ENCODE measurements at places on chromosomes 2 and 18.

DNA sequence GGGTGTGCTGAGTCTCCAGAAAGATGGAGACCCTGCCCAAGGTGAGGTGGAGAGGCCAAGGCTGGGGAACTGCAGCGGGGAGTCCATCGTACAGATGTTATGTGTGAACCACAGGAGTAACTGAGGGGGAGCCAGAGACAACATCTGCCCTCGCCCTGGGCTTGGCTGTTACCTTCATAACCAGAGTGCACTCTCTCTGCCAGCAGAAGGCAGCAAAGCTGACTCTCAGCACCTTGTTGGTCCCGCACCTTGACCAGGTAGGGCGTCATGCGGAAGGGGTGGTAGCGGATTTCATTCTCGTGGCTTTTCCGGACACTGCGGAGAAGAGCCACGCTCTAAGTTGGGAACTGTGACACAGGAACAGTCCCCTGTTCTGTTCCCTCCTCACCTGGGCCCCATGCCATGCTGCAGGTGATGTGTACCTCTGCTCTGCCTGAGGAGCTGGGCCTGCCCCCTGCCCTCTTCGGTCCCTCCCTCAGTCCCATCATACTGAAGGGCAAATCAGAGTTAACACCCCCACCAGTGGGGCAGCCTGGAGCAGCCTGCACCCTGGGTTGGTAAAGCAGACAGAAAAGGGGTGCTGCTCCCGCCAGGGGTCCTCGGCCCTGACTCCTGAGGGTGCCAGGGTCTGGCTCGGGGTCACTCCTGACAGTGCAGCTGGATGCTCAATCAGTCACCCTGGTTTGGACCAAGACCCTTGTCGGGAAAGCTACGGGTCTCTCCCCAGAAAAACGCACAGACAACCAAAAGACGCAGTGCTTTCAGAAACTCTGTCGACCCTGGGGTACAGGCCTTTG lies 20.3 kb downstream of the PER2 start:
- DNase-seq, result no peak

GRCh38 chr2:150619607-150620330 lies 132.3 kb upstream of the RND3 start:
- DNase-seq, result no peak

DNA sequence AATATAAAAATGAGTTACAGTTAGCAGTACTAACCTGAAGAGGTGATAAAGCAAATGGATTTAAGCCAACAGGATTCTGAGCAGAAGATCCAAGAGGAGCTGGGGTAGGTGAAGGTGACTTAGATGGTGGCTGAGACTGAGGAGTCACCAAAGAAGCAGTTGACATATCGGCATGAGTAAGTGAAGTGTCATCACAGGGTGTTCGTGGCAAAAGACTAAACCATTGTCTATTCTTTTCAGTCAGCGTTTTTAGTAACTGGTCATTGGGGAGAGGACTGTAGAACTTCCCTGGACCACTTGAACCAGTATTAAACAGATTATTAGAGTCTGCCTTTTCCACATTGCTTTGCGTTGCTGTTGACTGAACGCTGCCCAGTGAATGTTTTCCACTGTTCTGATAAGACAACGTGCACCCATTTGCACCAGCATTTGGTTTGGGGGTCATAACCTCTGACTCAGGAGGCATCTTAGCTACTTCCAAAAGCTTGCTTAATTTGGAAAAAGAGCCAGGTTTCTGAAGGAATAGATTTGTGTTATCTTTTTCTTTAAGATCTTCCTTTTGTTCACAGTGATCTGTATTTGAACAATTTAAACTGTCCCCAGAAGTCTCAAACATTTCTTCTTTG lies 63.3 kb upstream of the WDSUB1 start:
- no peak for DNase-seq

- DNase-seq, result no peak
These were observed 16.1 kb downstream of the KCNE4 start for GRCh38 chr2:223068071-223068470.

- DNase-seq, result no peak
These were observed 55.0 kb downstream of the KLF7 start for GRCh38 chr2:207110715-207111114.

DNA sequence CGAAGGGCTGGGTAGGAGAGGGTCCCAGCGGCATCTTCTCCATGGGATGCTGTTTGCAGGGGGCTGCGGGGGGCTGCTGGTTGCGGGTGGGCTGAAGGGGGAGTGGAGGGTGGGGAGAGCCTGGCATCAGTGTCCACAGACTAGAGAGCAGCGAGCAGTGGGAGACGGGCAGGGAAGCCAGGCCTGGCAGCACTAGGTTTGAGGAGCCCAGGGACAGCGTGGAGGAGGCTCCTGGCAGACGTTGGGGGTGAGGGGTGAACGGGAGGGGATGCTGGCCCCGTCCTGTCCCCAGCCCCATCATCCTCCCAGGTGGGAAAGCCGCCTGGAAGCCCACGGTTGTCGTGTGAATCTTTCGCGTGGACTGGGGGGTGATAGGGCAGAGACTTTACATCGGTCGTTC lies 48.2 kb upstream of the TFCP2L1 start:
- DNase-seq, result no peak

DNA sequence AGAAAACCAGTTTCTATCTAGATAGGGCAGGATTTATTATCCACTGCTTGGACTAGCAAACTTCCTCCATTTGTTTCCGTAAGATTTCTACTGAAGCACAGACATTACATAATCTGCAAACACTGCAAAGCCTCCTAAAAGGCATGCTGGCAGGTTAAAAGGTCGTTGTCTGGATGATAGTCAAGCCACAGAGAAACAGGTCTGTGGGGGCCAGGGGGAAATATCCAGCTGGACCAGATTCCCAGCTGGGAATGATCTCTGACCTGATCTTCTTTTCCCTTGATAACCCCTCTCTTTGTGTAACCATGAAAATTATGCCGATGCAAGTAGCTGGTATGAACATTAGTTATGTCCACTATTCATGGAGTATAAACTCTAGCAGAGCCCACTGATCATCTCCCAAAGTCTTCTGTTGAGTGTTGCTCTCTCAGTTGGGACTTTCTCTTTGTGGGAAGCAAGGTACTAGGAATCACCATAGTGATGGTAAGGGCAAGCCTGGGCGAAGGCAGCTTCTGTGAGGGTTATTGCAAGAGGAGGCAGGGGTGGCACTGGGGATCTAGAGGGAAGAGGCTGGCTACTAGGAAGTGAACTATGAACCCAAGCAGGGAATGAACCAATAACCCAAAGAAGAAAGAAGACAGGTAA lies 61.3 kb downstream of the GDF7 start:
- no peak for DNase-seq

- DNase-seq, result no peak
These were observed 90.3 kb upstream of the TMEM17 start for GRCh38 chr2:62596061-62596921.

GRCh38 chr2:102418421-102418961 lies 4.5 kb upstream of the IL18RAP start:
- DNase-seq, result no peak

DNA sequence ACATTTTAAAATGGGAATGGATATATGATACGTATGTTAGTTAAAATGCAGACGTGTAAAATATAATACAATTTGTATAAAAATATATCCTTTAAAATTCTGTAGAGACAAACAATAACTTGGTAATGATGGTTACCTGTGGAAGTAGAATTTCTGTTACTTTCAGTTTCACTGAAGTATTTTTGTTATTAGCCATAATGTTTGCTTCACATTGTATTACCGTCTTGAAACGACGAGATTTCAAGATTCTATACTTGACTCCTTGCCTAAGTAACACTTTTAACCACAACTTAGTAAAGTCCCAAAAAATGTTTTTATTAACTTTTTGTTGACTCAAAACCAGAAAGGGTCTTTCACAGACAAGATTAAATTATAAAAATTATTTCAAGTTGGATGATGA lies 488.3 kb upstream of the VRK2 start:
- DNase-seq, result no peak

Data from activated CD4-positive, alpha-beta T cell treated with anti-CD3 and anti-CD28 coated beads, Interleukin-2, amount 50 U/mL, for 24 hours (primary cell).